ENCODE measurements at places on chromosomes 5 and 9.
A peak's percentile ranks its signal among the peaks of the same experiment; 100 is the strongest.

- H3K4me1 ChIP-seq, result no peaks in the 10 kb centered on the region
- no peak for DNase-seq
- H3K36me3 ChIP-seq, result no peaks in the 10 kb centered on the region
- H3K27ac ChIP-seq, result no peak overlapping the region
- H3K27me3 ChIP-seq, result no peaks in the 10 kb centered on the region
- no peak overlapping the region for H3K4me3 ChIP-seq
These were observed 16.1 kb upstream of the FRMD3 start for GRCh38 chr9:83554278-83554677.

GRCh38 chr5:39452846-39453245 lies 28.1 kb upstream of the DAB2 start:
- H3K36me3 ChIP-seq, result no peaks in the 10 kb centered on the region
- DNase-seq, result no peak
- H3K4me3 ChIP-seq, result no peak overlapping the region
- H3K27me3 ChIP-seq, result peaks cover 18% of the 10 kb centered on the region
- H3K4me1 ChIP-seq, result no peaks in the 10 kb centered on the region
- H3K27ac ChIP-seq, result no peak overlapping the region

- H3K27ac ChIP-seq, result no peak overlapping the region
- H3K36me3 ChIP-seq, result peaks cover 15% of the 10 kb centered on the region
- DNase-seq, result no peak
- no peak overlapping the region for H3K4me3 ChIP-seq
- H3K4me1 ChIP-seq, result peaks cover 2% of the 10 kb centered on the region
These were observed 32.6 kb upstream of the SMU1 start for GRCh38 chr9:33109097-33109496.

DNA sequence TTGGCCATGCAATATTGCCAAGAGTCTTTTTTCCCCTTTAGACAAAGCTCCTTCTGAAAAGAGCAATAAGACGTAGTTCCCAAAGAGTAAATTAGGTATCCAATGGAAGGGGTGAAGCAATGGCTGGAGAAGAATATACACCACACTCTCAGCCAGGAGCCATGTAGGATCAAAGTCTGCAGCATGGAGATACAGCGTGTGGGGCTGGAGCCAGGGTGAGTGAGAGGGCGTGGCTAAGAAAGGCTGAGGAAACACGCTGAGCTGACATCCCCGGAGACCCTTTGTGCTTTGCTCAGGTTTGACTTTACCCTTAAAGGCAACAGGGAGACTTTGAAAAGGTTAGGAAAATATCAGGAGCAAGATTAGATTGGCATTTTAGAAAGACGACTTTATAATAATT lies 87.1 kb upstream of the ELL2 start:
- H3K4me1 ChIP-seq, result no peaks in the 10 kb centered on the region
- no peak overlapping the region for H3K4me3 ChIP-seq
- H3K27me3 ChIP-seq, result no peaks in the 10 kb centered on the region
- no peaks in the 10 kb centered on the region for H3K36me3 ChIP-seq
- no peak for DNase-seq
- H3K27ac ChIP-seq, result no peak overlapping the region

- peak; percentile 21 for DNase-seq
- H3K36me3 ChIP-seq, result no peaks in the 10 kb centered on the region
- H3K27ac ChIP-seq, result no peak overlapping the region
- peaks cover 14% of the 10 kb centered on the region for H3K4me1 ChIP-seq
- peaks cover 31% of the 10 kb centered on the region for H3K27me3 ChIP-seq
These were observed 25.2 kb downstream of the SHC3 start for GRCh38 chr9:89153232-89154017.
